IMR-90 (cell line): ENCODE measurements at places on chromosomes 4 and X. TPM values are rescaled to one million over a fixed set of nuclear protein-coding genes. Genes with fewer than 3 reads are reported as not detected.

AFP gene
- total RNA-seq = 0.56 and 1.3 TPM in 2 replicates

DGKK gene
- total RNA-seq = not detected in 2 replicates

GPR119 gene
- total RNA-seq = not detected in 2 replicates

PASD1 gene
- not detected in 2 replicates for total RNA-seq

CPLX1 gene
- total RNA-seq = not detected in 2 replicates

CLIC2 gene
- total RNA-seq = under 0.01 and 0.18 TPM in 2 replicates

PAGE1 gene
- not detected in 2 replicates for total RNA-seq

DNAAF6 gene
- not detected in 2 replicates for total RNA-seq

CAPN6 gene
- not detected in 2 replicates for total RNA-seq

SFRP2 gene
- not detected in 2 replicates for total RNA-seq

GLRA2 gene
- not detected in 2 replicates for total RNA-seq
